Hematopoietic multipotent progenitor cell treated with erythropoietin and hydrocortisone succinate and interleukin-3 and kit ligand, for 6 days (in vitro differentiated cells): ENCODE measurements at places on chromosomes 3 and 15.

DNA sequence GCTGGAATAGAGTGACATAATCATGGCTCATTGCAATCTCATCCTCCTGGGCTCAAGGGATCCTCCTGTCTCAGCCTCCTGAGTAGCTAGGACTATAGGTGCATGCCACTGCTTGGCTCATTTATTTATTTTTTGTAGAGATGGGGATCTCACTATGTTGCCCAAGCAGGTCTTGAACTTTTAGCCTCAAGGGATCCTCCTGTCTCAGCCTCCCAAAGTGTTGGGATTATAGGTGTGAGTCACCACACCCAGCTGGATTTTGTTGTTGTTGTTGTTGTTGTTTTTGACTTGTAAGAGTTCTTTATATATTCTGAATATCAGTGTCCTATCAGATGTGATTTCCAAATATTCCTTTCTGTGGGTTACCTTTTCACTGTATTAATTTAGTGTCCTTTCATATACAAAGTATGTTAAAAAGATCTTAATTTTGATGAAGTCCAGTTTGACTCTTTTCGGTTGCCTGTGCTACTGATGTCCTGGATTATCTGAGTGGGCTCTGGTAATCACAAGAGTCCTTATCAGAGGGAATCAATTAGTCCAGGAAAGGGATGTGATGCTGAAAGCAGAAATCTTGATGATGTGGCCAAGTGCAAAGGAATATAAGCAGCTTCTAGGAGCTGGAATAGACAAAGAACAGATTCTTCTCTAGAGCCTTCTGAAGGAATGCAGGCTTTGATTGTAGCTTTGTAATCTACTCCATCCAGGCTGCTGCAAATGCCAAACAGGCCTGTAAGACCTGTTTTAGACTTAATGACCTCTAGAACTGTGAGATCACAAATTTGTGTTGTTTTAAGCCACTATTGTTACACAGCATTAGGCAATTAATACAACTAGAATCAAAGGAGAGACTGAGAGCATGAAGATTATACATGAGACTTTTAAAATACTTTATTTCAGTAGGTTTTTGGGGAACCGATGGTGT is 30.2 kb downstream of the NCK1 start:
- no peak for DNase-seq

- no peak for DNase-seq
These were observed 20.3 kb downstream of the BBS4 start for GRCh38 chr15:72706266-72706665.

DNA sequence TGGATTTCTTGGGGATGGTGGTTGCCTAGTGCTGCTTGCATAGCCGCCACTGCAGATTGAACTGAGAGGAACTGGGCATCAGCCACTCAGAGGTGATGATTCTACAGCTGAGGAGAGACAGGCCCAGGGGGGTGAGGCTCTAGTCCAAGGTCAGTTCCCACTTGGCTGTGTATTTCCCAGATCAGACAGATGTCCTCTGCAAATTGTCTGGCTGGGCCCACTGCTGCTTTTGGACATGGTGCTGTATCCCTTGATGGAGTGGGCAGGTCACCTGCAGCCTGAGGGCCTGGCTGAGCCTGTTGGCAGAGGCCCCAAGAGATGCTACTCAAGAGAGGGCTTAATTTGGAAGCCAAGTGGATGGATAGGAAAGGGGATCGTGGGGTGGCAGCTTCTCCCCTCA is 124.5 kb upstream of the CTDSPL start:
- DNase-seq, result no peak

DNA sequence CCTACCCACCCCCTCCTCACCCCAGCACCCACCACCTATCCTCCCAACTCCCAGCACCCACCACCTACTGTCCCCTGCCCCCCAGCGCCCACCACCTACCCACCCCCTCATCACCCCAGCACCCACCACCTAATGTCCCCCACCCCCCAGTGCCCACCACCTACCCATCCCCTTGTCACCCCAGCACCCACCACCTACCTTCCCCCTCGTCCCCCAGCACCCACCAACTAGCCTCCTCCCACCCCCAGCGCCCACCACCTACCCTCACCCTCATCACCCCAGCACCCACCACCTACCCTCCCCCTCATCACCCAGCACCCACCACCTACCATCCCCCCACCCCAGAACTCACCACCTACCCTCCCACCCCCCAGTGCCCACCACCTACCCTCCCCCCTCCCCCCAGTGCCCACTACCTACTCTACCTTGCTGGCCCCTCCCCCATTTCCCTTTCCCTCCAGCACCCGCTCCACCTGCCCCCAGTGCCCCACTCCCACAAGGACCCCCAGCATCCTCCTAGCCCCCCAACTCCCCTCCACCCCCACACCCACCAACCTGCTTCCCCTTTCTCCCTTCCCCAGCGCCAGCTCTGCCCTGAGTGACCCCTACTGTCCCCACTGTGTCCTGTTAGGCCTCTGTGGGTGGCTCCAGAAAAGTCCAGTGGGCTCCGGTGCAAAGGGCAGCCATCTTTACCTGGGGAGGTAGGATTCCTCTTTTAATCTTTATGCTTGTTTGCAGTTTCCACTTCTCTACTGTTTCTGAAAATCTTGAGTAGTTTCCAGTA is 1.2 kb downstream of the UROC1 start:
- no peak for DNase-seq
